ENCODE measurements at places on chromosomes 7 and 10.

- no peak for DNase-seq
Measured at GRCh38 chr7:130831817-130832481, 97.9 kb upstream of the KLF14 start.

- DNase-seq: no peak
Measured at GRCh38 chr7:156533964-156534363, 106.6 kb upstream of the RNF32 start.

DNA sequence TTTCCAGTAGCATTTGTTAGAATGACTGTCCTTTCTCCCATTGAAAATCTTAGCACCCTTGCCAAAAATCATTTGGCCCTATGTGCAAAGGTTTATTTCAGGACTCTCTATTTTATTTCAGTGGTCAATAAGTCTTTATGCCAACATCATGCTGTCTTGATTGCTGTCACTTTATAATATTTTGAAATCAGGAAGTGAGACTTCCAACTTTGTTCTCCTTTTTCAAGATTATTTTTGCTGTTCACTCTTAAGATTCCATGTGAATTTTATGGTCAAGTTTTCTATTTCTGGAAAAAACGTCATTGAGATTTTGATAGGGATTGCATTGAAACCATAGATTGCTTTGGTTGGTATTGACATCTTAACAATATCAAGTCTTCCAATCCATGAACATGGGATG is 65.1 kb downstream of the PAXIP1 start:
- no peak for DNase-seq

DNA sequence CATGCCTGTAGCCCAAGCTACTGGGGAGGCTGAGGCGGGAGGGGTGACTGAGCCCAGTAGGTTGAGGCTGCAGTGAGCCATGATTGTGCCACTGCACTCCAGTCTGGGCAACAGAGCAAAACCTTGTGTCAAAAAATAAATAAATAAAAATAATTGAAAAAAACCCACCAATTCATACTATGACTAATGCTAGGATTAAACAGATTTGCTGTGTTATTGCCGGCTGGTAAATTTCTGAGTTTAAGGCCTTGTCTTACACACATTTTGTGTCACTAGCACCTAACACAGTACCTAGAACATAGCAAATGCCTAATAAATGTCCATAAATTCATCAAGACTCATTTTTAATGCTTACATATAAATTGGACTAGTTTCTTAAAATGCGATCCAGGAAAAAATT is 8.7 kb downstream of the ESYT2 start:
- DNase-seq: no peak

DNA sequence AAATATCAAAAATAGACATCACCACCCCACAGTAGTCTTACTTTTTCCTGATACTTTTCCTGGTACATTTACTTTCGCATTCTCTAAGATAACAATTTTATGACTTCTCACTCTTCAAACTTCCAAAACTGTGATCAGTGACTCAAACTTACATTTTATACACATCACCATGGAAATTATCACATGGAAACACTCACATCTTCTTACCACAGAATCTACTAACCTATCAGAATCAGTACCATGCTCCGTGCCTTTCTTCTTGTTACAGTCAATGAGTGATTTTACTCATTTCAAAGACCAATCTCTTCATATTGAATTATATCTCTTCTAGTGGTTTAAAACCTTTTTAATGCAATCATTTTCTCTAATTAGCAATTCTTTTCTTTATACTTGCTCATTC is 120.3 kb downstream of the PTEN start:
- DNase-seq: no peak

- DNase-seq: no peak
Measured at GRCh38 chr10:75630746-75631145, 199.3 kb downstream of the LRMDA start.

GRCh38 chr7:71768450-71768849 is 636.5 kb downstream of the GALNT17 start:
- DNase-seq: no peak

DNA sequence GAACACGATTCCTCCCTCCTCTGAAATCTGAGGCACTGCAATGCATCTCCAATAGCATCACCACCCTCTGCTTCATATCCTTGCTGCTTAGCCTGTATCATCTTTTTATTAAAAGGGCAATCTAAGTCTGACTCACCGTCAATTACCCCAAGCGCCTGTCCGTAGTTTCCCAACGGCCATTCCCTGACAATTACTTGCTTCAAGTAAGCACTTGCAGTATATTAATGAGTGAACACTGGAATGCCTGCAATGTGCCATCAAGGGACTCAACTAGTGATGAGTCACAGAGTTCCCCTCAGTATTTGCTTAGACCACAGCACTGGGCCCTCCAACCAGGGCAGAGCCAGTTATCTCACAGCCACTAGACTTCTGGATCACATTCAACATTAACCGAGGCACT is 19.5 kb upstream of the PPP1R3C start:
- no peak for DNase-seq

- no peak for DNase-seq
Measured at GRCh38 chr7:99679400-99680191, at the start of gene CYP3A5. TSS of gene CYP3A5 (minus strand) at chr7:99679996. CDS start at chr7:99679896, 100 bp downstream.

GRCh38 chr10:122290334-122290733 is 19.2 kb downstream of the BTBD16 start:
- no peak for DNase-seq

GRCh38 chr10:124705381-124705740 is 38.8 kb downstream of the FAM53B start:
- no peak for DNase-seq

GRCh38 chr7:130365511-130366441 is 14.5 kb upstream of the CPA1 start:
- peak; percentile 70 for DNase-seq

- DNase-seq: no peak
Measured at GRCh38 chr10:100647928-100648327, 97.5 kb upstream of the PAX2 start.

GRCh38 chr10:77163670-77164348 is 473.8 kb downstream of the KCNMA1 start:
- no peak for DNase-seq

GRCh38 chr7:86837235-86837634 is 193.5 kb downstream of the GRM3 start:
- no peak for DNase-seq

Measured in right renal cortex interstitium (tissue), 3 donors.